Stimulated activated CD4-positive, alpha-beta T cell treated with anti-CD3 and anti-CD28 coated beads, Interleukin-15, amount 100 ng/mL, for 48 hours (primary cell): ENCODE measurements at places on chromosomes 16 and 17.

GRCh38 chr17:41624208-41625101, at the start of gene KRT17:
Gene KRT17, minus strand, starts transcription at chr17:41624575. Its CDS starts 66 bp downstream, at chr17:41624509.
- no peak for DNase-seq

- no peak for DNase-seq
Observed at GRCh38 chr16:17391715-17392114, 79.0 kb downstream of the XYLT1 start.

DNA sequence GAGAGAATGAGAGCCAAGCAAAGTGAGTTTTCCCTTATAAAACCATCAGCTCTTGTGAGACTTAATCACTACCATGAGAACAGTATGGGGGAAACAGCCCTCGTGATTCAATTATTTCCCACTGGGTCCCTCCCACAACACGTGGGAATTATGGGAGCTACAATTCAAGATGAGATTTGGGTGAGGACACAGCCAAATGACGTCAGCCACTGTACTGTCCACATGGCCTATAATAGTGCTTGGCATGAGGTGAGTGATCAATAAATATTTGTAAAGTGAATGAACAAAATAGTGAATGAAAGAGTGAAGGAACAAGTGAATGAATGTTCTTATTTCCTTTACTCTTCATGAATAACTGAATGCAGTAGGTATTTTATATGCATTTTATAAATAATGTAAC, 199.1 kb upstream of the GOT2 start:
- DNase-seq = no peak

GRCh38 chr17:33202021-33202420, 91.1 kb downstream of the ASIC2 start:
- no peak for DNase-seq

GRCh38 chr17:81401723-81402529, 6.7 kb downstream of the BAHCC1 start:
- DNase-seq = no peak

DNA sequence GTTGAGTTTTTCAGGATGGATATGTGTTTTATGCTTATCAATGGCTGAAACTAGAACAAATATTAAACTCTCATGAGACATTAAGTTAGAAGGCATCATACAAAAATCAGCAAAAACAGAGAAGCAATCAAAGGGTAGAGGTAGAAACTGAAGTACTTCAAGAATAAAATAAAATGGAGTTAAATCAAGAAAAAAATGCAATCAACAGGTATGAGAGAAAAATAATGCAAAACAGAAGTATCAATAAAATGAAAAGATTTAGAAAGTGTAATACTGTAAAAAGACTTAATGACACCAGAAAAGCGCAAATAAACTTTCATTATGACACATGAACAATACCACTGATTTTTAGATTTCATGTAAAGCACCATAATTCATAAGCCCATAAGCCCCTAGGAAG, 112.3 kb downstream of the SKAP1 start:
- no peak for DNase-seq

- peak; percentile 33 for DNase-seq
Observed at GRCh38 chr17:49996495-49997300, 1.7 kb upstream of the DLX3 start.

DNA sequence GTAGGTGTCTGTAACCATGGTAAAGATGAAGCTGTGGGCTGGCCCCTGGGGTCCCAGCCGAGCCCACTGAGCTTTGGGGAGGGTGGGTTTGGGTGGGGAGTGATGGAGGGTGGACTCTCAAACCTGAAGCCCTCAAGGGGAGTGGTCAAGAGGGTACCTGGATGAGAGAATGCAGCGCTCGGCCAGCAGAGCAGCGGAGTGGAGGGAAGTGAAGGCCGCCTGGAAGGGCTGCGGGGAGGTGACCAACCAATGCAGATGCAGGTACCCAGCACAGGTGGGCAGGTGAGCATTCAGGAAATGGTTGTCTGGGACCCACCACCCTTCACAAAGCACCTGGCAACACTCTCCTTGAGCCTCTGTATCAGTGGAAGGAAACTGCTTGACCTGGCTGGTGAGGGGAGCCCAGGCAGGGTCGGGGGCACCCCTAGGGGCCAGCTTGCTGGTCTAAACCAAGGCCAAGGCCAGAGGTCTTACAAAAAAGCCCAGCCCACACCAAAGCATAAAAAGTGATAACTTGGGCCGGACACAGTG, 3.4 kb upstream of the SLC5A10 start:
- no peak for DNase-seq

DNA sequence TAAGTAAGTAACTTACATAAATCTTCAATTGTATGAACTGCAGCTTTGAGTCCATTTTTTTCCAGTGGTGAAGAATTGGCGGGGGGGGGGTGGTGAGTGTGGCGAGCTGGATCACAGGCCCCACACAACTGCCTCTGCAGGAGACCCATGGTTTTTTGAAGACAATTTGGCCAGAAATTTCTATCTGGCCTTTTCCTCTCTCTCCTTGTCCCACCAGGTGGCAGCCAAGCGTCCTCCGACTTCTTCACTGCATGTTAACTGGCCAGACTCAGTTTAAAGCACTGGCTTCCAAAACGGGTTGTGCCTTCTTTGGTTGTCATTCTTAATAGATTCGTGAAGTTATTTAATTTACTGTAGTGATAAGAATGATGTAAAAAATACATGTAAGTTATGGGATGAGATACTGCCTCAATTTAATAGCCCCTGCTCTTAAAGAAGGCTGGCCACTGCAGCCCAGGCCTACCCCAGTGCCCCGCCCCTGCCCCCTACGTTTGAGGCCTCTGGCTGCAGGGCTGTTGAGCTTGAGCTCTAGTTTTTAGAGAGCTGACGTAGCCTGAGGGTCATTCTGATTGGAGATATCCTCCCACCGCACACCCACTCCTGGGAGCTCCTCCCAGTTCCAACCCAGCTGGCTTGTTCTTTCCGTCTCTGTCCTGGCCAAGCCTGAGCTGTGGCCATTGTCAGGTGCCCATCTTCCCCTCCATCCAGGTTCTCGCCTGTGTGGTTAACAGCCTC, 36.4 kb downstream of the AKAP1 start:
- DNase-seq = no peak

DNA sequence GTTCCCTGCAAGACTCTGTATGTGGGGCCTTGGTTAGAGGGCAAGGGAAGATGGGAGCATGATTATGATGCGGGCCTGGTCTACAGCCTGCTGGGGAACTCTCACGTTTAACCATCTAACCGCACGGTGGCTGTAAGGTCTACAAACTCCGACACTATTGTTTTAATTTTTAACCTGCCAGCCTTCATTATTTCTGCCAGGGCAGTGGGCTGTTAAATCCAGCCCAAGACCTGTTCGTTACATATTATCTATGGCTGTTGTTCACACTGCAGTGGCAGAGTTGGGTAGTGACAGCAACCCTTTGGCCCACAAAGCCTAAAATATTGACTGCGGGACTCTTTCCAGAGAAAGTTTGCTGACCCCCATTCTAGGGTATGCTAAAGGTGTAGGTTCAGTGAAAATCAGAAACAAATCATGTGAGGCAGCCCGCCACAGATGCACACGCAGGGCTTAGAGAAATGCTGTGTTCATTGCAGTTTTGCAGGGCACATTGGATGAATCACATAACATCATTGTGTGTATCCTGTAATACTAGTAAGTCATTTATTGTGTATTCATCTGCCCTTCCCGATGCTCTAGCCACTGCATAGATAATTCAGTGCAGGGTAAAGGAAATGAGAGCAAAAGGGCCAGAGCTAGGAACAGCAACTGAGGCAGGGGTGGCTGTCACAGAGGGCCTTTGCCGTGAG, 14.3 kb downstream of the SNX29 start:
- DNase-seq = no peak

- no peak for DNase-seq
Observed at GRCh38 chr17:607361-608147, 107.1 kb downstream of the VPS53 start.

DNA sequence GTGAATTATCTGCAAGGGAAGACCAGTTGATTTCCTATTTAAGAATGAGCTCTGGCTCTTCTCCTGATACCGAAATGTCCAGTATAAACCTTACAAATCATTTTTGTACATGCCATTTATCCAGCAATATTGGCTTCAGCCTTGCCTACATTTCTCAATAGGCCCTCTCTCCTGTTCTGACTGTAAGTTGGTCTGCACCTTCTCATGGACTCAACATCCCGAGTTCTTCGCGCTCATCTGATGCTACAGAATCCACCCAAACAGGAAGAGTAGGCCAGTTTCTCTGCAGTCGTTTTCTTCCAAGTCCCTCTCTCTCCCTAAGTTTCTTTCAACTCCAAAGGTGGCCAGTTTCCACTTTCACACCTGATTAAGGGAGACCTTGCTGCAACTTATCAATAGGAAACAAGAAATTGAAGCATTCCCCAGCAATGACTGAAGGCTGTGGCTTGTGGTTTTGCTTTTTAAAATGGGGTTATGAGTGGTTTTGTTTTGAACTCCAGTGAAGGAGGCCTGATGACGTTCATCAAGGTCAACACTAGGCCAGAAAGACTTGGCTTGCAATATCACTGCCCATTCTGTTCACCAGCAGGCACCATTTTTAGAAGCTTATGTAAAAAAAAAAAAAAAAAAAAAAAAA, 383.0 kb downstream of the MAF start:
- no peak for DNase-seq

GRCh38 chr17:32396343-32396742, 46.4 kb downstream of the ZNF207 start:
- DNase-seq = no peak

DNA sequence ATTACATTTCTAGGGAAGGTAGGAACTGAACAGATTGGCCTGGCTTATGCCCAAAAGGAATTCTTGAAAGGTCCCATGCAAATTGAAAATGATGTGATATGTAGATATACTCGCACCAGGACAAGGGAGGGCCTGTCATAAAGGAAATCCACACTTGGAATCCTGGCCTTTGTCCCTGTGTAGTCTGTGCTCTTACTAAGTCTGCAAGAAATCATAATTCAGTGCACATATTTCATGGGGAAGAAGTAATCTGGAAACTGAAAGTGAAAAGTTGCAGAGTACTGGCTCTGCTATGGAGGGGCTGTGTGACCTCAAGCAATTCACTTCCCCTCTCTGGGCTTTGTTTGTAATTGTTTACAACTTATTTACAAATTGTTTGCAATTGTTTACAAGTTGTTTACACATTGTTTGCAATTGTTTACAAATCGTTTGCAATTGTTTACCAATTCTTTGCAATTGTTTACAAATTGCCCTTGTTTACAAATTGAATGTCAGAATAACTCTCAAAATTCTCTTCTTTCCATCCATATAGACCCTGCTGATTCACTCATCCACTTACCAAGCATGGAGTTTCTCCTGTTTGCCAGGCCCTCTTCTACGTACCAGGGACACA, 12.9 kb downstream of the SCNN1G start:
- DNase-seq = no peak

GRCh38 chr16:69286941-69287713, 24.0 kb upstream of the VPS4A start:
- DNase-seq = no peak

GRCh38 chr16:54944002-54944401, 13.3 kb downstream of the IRX5 start:
- no peak for DNase-seq

DNA sequence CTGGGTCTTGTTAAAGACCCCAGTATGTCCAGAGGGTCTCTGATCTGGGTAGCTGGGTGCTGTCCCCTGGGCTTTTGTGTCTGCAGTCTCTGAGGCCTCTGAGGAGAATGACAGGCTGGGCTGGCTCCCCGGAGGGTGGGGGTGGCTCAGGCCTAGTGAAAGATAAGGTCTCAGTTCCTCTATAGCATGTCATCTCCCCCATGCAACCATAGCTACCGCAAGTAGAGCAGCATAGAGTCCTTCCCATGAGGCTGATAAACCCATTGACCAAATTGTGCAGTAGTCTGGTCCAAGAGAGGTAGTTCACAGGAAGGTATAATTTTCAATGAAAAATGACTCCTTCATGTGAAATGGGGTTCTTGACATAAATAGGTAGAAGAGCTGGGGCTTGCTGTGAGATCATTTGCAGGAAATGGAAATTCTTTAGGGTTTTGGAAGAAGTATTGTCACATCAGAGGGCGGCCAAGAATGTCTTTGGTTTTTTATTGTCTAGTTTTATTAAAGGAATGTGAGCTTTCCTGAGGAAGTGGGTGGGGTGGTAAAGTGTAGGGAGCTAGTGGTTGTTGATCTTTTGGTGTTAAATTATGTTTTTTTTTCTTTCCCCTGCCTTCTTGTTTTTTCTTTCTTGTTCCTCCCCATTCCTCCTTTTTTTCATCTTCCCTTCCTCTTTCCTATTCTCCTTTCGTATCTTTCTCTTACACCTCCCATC, 21.0 kb downstream of the SLC7A6OS start:
- peak; percentile 56 for DNase-seq

DNA sequence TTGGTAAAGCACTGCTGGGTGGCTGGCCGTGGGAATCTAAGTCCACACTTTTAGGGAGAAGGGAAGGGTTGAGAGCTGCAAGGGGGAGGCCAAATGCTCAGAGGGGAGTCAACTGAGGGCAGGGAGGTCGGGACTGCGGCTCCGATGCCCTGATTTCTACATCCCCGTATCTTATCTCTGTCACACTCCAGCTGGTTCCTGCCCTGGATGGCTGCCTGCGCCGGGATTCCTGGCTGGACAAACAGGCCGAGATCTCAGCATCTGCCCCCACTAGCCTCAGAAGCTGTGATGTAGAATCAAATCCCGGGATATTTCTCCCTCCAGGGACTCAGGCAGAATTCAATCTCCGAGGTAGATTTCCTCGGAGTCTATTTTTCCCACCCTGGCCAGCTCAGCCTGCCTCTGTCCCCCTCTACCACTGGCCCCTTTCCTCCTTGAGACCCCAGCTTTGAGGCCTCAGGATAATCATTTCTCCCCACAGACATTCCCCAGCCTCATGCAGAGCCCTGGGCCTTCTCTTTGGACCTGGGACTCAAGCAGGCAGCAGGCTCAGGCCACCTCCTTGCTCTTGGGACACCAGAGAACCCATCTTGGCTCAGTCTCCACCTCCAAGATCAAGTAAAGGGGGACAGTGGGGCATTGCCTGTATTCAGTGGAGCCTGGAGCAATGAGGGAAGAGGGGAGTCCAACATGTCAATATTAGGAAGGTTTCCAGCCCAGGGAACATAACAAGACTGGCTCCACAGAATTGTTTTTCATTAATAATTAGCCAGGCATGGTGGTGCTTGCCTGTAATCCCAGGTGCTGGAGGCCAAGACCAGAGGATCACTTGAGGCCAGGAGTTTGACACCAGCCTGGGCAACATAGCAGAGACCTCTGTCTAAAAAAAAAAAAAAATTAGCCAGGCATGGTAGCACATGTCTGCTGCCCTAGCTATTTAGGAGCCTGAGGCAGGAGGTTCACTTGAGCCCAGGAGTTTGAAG, 1.8 kb downstream of the SHBG start:
- no peak for DNase-seq

- no peak for DNase-seq
Observed at GRCh38 chr17:50244771-50245170, 29.5 kb upstream of the TMEM92 start.

DNA sequence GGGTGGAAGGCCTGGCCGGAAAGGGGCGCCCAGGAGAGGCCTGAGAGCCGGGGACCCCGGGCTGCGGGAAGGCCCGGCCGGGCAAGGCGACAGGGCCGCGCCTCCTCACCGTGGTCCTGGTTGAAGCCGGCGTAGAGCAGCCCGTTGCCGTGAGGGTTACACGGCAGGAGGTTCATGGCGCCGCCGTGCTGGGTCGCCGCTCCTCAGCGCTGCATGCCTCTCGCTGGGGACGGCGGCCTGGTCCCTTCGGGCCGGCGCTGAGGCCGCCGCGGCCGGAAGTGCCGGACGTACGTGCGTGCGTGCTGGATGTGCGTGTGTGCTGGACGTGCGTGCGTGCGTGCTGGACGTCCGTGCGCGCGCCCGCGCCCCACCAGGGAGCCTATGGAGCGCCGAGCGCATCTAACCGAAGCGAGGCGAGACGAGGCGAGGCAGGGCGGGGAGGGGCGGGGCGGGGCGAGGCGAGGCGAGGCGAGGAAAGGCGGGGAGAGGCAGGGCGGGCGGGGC, at the start of gene WDR45B:
WDR45B (minus strand) TSS at position 280 of the 504 bp plus-strand sequence; CDS start at position 176, 104 bp downstream.
- DNase-seq = peak; percentile 85

GRCh38 chr17:58343131-58343530, 8.9 kb downstream of the SUPT4H1 start:
- no peak for DNase-seq
